Fibroblast of lung (primary cell): ENCODE measurements at places on chromosomes 4 and X. TPM values are rescaled to one million over a fixed set of nuclear protein-coding genes. Genes with fewer than 3 reads are reported as not detected.

- DNase-seq = peak; percentile 81
- no peaks in the 10 kb centered on the region for H3K27me3 ChIP-seq
- H3K4me1 ChIP-seq = no peaks in the 10 kb centered on the region
Observed at GRCh38 chr4:168831919-168832762, 177.9 kb downstream of the CBR4 start.

DNA sequence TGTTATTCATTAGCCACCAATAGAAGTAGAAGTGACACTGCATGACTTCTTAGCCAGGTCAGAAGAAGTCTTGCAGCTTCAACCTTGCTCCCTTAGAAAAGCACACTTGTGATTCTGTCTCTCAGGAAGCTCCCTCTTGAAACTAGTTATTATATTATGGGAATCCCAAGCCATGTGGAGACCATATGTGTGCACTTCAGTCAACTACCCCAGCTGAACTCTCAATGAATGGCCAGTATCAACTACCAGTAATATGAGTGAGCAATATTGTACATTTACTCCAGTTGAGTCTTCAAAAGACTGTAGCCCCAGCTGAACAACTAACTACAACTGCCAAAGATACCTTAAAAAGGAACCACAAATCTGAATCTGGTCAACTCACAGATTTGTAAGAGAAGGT lies 77.1 kb upstream of the GABRA3 start:
- DNase-seq = no peak
- H3K4me1 ChIP-seq = no peaks in the 10 kb centered on the region
- H3K36me3 ChIP-seq = no peaks in the 10 kb centered on the region
- no peak overlapping the region for H3K4me3 ChIP-seq
- no peaks in the 10 kb centered on the region for H3K27me3 ChIP-seq

DNA sequence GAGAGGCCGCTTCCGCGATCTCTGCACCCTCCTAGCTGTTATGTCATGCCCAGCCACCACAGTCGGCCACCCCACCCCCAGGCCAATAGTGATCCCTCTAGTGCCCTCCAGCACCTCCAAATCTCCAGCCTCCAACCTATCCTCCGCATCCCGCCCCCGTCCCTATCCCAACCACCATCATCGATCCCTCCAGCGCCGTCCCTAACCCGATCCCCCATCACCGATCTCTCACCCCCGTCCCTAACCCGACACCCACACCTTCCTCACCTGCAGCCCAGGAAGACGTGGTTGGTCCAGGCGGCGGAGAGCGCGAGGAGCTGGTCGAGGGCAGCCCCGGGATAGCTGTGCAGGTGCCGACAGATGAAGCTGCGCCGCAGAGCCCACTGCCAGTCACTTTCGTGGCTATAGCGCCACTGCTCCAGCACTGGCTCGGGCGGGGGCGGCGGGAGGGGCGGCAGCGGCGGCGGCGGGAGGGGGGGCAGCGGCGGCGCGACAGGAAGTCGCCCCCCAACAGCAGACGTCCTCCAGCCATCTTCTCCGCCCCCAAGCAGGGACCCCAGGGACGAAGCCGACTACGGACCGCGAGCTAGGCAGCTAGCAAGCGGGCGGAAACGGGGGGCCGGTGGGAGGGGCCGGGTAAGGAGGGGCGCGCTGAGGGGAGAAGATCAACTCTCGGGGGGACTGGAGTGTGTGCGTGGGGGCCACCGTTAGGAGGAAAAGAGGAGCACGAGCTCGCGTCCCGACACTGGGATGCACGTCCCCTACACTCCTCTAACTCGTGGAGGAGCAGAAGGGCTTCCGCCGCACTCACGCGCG lies 552 bp downstream of the NKRF start:
- no peaks in the 10 kb centered on the region for H3K36me3 ChIP-seq
- no peaks in the 10 kb centered on the region for H3K4me1 ChIP-seq
- H3K27ac ChIP-seq = peak overlapping the region; percentile 91
- H3K4me3 ChIP-seq = peak overlapping the region; percentile 65
- no peak for DNase-seq

DNA sequence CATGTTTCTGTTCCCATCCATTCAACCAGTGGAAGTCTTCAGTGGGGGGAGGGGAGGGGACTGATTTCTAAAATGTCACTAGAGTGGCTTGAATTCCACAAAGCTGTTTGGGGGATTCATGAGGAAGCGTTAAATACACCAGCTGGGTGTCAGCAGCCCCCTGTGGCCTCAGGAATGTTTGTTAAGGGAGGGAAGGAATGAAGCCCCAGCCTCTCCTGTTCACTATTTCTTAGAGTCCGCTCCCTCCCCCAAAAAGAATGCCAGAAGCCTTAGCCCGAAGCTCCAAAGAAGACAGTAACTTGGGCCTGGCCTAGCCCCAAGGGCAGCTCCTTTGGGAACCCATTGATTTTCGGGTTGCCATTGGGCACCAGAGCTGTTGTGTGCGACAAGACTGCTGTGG lies 3.3 kb downstream of the SHROOM2 start:
- H3K4me3 ChIP-seq = no peak overlapping the region
- H3K27me3 ChIP-seq = peaks cover 10% of the 10 kb centered on the region
- H3K4me1 ChIP-seq = no peaks in the 10 kb centered on the region
- DNase-seq = no peak
- H3K27ac ChIP-seq = no peak overlapping the region

GRCh38 chr4:19002170-19002569 lies 980.6 kb upstream of the LCORL start:
- H3K27me3 ChIP-seq = no peaks in the 10 kb centered on the region
- no peak overlapping the region for H3K27ac ChIP-seq
- no peak overlapping the region for H3K4me3 ChIP-seq
- DNase-seq = no peak

DNA sequence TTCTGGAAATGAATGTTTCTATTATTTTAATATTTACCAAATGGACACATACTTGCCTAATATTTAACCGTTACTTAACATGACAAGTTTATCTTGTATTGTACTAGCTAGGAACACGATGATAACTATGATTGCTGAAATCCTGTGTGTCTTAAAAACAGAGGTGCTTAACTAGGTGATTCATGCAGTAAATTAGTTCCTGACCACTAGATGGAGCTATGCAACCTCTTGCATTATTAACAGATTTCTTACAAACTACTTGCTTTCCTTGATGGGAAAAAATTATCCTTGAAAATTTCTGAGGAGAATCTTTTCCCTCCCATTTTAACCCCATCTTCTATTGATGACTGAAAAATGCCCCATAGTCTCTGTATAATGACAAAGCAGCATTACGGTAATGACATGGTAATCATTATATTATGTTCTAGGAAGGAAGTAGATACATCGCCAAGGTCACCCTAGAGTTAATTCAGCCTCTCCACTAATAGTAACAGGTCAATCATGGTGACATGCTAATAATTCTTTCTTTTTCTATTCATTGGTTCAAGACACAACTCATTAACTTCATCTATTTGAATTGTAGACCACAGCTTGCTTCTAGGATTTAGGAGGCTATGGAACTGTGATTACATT lies 844.2 kb downstream of the RAPGEF2 start:
- no peak overlapping the region for H3K4me3 ChIP-seq
- H3K36me3 ChIP-seq = no peaks in the 10 kb centered on the region
- no peak overlapping the region for H3K27ac ChIP-seq

DNA sequence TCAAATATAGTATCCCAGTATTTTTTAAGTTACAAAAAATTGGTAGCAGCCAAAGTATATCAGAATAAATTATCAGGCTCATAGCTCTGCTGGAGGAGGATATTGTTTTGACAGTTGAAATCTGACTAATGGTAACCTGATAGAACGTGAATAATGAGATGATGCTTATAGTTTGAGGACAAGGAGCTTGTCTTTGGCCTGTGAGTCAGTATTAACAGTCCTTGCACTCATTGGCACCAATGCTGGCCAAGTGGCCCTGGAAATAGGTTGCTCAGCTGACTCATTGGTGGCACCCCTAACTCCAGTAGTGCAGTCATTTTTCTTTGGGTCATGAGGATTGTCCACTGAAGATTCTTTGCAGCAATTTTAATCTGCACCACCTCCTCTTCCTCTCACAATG lies 203.3 kb upstream of the JADE1 start:
- no peak overlapping the region for H3K4me3 ChIP-seq
- no peaks in the 10 kb centered on the region for H3K36me3 ChIP-seq
- no peaks in the 10 kb centered on the region for H3K27me3 ChIP-seq
- H3K27ac ChIP-seq = no peak overlapping the region

- no peak for DNase-seq
- no peaks in the 10 kb centered on the region for H3K27me3 ChIP-seq
- H3K27ac ChIP-seq = no peak overlapping the region
- H3K36me3 ChIP-seq = no peaks in the 10 kb centered on the region
- no peak overlapping the region for H3K4me3 ChIP-seq
Observed at GRCh38 chrX:997631-998137, 214.8 kb downstream of the CRLF2 start.

- H3K27ac ChIP-seq = no peak overlapping the region
Observed at GRCh38 chr4:20960291-20960690, 260.0 kb downstream of the PACRGL start.

GRCh38 chr4:8537041-8537461 lies 43.1 kb upstream of the GPR78 start:
- DNase-seq = peak; percentile 79
- no peaks in the 10 kb centered on the region for H3K36me3 ChIP-seq
- H3K4me3 ChIP-seq = no peak overlapping the region
- peaks cover 7% of the 10 kb centered on the region for H3K4me1 ChIP-seq

DNA sequence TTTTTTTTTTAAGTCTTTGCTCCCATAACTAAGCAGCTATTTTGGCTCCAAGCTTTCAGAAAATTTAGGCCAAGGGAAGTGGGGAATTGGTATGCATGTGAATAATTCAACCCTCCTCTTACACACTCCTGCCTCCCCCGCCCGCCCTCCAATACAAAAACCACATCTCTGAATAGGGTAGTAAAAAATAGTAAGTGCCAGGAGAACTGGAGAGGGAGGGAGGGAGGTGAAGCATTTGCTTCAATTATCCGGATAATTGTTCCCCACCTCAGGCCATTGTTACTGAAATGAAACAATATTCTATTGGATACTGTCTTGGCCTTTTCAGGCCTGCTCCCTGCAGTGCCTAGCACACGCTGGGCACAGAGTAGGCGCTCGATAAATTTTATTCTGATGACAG lies 5.5 kb upstream of the GSX2 start:
- peaks cover 15% of the 10 kb centered on the region for H3K27me3 ChIP-seq
- no peak for DNase-seq
- H3K36me3 ChIP-seq = no peaks in the 10 kb centered on the region
- H3K4me1 ChIP-seq = peaks cover 8% of the 10 kb centered on the region
- H3K4me3 ChIP-seq = no peak overlapping the region

DNA sequence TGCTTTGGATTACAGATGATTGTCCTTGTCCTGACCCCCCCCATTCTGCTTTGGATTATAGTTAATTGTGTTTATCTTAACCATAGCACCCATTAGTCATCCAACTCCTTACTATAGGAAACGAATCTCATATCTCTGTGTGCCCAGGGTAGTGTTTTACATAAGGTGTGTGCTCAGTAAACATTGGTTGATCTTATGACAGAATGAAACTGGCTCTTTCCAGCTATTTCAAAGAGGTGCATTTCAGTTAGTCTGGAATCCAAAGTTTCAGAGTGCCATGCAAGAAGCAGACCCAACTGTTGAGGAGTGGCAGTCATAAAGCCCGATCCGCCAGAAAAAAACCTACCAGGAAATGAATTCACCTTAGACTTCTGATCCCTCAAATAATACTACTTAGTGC lies 14.7 kb downstream of the TRIM2 start:
- H3K4me3 ChIP-seq = no peak overlapping the region
- no peak overlapping the region for H3K27ac ChIP-seq
- DNase-seq = no peak

DNA sequence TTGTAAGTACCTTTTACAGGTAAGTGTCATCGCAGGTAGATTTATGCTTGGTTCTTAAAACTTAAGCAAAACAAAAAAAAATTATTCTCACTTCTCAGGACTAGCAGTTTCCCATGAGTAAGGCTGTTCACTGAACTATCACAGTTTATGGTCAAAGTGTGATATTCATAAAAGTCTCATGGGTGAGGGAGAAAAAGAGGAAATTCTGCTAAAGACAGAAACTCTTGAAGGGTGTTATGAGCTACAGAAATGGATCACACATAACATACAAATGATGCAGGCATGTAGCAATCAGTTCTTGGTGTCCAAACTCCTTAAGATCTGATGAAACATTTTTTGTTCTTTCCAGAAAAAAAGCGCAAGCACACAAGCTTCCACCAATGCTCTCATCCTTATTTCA lies 8.5 kb downstream of the RAB9A start:
- H3K4me1 ChIP-seq = no peaks in the 10 kb centered on the region
- no peaks in the 10 kb centered on the region for H3K36me3 ChIP-seq
- H3K27ac ChIP-seq = no peak overlapping the region
- no peak for DNase-seq
- no peaks in the 10 kb centered on the region for H3K27me3 ChIP-seq

DNA sequence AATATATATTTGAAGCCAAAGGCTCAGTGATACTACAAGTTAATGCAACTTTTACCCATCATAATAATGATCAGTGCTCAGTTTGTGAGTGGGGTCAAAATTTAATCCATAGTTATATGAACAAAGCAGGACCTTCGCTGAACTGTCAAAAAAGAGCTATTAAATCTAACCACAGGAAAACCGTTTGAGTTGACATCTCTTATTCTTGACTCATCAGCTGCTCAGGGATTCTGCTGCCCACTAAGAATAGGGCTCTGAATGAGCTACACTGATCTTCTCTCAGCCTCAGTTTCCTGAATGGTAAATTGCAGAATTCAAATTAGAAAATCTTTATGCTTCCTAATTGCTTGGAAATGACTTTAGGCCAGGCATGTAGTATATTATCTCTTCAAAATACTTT lies 44.9 kb upstream of the NAP1L5 start:
- H3K27ac ChIP-seq = no peak overlapping the region
- no peaks in the 10 kb centered on the region for H3K27me3 ChIP-seq
- H3K36me3 ChIP-seq = peaks cover 3% of the 10 kb centered on the region
- peak; percentile 56 for DNase-seq
- no peak overlapping the region for H3K4me3 ChIP-seq
- no peaks in the 10 kb centered on the region for H3K4me1 ChIP-seq

DNA sequence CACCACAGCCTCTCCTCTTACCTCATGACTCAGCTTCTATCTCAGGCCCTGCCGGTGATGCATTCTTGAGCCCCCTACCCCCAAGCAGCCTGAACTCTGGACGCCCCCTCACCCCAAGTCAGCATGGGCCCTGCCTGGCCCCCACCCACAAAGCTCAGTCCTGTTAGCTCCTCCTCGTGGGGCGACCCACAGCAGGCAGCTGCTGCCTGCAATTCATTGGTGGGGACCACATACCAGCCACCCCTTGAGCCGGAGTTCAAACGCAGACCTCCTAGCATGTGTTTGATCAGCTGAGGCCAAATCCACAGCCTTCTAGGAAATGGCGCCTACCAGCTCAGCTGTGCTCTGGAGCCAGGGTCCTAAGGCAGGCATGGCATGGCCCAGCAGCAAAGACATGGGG lies 111.8 kb downstream of the EFNB1 start:
- no peak overlapping the region for H3K27ac ChIP-seq
- no peaks in the 10 kb centered on the region for H3K27me3 ChIP-seq
- no peak overlapping the region for H3K4me3 ChIP-seq
- H3K4me1 ChIP-seq = peaks cover 18% of the 10 kb centered on the region
- peak; percentile 34 for DNase-seq
- no peaks in the 10 kb centered on the region for H3K36me3 ChIP-seq

GRCh38 chr4:57605376-57605775 lies 495.2 kb upstream of the IGFBP7 start:
- no peak overlapping the region for H3K27ac ChIP-seq
- no peaks in the 10 kb centered on the region for H3K4me1 ChIP-seq
- H3K27me3 ChIP-seq = no peaks in the 10 kb centered on the region
- DNase-seq = no peak

Gene UGT2B10
- not detected in 2 replicates for total RNA-seq

Gene MAGEA1
- not detected in 2 replicates for total RNA-seq

Gene HELT
- total RNA-seq = not detected in 2 replicates

Gene FGFRL1
- 5.6 and 6.1 TPM in 2 replicates for total RNA-seq

Gene PCDH10
- 0.26 and 0.66 TPM in 2 replicates for total RNA-seq

Gene ADH1C
- 0.77 and 0.83 TPM in 2 replicates for total RNA-seq

Gene COX7B
- total RNA-seq = 291 and 302 TPM in 2 replicates

Gene TGIF2LX
- total RNA-seq = not detected in 2 replicates
